ENCODE measurements at places on chromosomes 5 and 9.

DNA sequence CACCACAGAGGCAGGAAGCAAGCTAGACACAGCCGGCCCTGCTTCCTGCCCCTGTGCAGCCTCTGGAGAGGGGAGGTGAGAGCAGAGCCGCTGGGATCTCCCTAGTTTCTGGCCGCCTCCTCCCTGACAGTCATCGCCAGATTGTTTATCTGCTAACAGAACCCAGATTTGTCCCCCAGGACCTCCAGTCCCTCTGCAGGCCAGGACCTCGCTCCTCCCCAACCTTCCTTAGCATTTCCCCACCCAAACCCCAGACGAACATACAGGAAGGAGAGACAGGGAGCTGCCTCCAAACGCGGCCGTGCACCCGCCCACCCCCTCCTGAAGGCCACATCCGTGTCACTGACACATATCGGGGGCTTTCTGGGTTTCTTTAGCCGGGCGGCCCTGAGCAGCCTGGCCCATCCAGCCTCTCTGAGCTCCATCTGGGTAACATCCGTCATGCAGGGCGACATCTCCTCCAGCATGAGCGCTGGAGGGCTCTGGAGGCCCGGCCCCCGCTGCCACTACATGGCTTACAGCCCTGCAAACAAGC lies 47.5 kb downstream of the DBH start:
- peaks cover 5% of the 10 kb centered on the region for H3K4me1 ChIP-seq
- no peak overlapping the region for H3K27ac ChIP-seq
- no peaks in the 10 kb centered on the region for H3K36me3 ChIP-seq
- peaks cover 91% of the 10 kb centered on the region for H3K27me3 ChIP-seq
- no peak for DNase-seq

DNA sequence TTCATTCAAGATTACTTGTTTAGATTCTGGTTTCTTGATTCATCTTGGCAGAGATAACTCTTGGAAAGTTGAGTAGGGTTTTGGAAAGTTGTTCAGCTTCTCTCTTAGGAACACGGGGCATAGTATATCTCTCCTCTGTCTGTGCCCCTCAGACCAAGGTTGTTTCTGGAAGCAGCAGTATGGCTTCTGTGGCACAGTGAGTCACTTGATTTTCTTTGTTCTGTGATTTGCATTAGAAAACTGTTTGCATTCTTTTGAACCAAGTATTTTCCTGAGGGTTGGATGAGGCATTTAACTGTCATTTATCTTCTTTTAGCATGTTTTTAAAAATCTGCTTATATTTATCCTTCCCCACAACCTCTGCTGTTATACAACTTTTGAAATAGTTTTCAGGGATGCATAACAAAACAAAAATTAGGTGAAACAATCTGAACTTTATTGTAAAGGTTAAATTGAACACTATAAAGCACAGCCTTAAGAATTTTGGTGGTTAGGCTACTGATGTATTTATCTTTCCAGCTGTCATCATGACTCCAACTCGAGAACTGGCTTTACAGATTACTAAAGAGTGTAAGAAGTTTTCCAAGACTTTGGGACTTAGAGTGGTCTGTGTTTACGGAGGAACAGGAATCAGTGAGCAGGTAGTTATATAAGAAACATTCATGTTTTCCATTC lies 26.5 kb downstream of the DDX46 start:
- H3K27me3 ChIP-seq: no peaks in the 10 kb centered on the region
- DNase-seq: no peak
- no peak overlapping the region for H3K4me3 ChIP-seq
- H3K4me1 ChIP-seq: no peaks in the 10 kb centered on the region

- peaks cover 2% of the 10 kb centered on the region for H3K27me3 ChIP-seq
- no peak overlapping the region for H3K27ac ChIP-seq
- H3K4me1 ChIP-seq: no peaks in the 10 kb centered on the region
- H3K4me3 ChIP-seq: no peak overlapping the region
- H3K36me3 ChIP-seq: no peaks in the 10 kb centered on the region
These were observed 161.9 kb downstream of the CDH6 start for GRCh38 chr5:31355337-31355736.

DNA sequence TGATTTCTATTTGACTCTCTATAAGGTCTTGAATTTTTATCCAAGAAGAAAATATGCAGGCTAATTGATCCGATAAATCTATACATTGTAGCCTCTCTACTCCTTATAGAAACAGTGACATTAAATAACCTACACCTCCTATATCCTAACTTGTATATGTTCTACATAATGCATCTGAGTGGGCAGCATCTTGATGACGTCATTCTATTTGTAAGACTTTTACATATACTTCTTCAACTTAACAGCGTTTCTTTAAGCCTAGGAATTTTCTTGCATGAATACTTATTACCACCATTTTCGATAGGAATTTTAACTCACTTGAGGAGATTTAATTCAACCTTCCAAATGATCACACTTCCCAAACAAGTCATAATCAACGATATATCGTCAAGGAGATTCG lies 869.0 kb downstream of the PTPRD start:
- no peaks in the 10 kb centered on the region for H3K36me3 ChIP-seq
- no peaks in the 10 kb centered on the region for H3K27me3 ChIP-seq
- no peaks in the 10 kb centered on the region for H3K4me1 ChIP-seq
- no peak overlapping the region for H3K4me3 ChIP-seq
- H3K27ac ChIP-seq: no peak overlapping the region
- DNase-seq: no peak
